ENCODE measurements at places on chromosomes 5 and 9. TPM values are rescaled to one million over a fixed set of nuclear protein-coding genes. Genes with fewer than 3 reads are reported as not detected.

GRCh38 chr5:169567079-169567478 lies 16.5 kb upstream of the SPDL1 start:
- no peak for DNase-seq

- DNase-seq, result no peak
These were observed 227.5 kb downstream of the AGTPBP1 start for GRCh38 chr9:85514256-85514655.

- no peak for DNase-seq
These were observed 8.5 kb downstream of the LCP2 start for GRCh38 chr5:170289121-170289520.

GRCh38 chr5:97406946-97407676 lies 224.1 kb upstream of the RIOK2 start:
- no peak for DNase-seq

DNA sequence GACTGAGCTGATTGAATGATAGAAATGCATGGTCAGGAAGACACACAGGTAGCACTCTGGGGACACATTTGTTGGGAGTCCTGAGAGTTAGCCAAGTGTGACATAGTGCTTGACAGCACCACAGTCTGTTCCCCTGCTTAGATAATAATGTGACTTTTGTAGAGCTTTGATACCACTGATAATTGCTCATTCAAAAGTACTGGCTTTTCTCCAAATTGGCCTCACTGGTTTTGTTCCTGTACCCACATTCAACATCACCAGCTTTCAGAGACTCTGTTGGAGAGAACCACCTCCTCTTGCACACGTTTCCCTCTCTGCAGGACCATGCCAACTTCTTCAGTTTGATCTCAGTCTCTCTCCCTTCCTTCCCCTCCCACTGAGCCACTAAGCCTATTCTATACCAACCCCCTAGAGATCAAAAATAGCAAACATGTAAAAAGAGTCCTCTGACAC lies 52.5 kb upstream of the IL7R start:
- DNase-seq, result no peak

- peak; percentile 32 for DNase-seq
These were observed 16.2 kb downstream of the SIL1 start for GRCh38 chr5:139181835-139182452.

- DNase-seq, result no peak
These were observed 190.2 kb downstream of the CACNA1B start for GRCh38 chr9:138067613-138068367.

- DNase-seq, result no peak
These were observed 118.6 kb downstream of the ZSWIM6 start for GRCh38 chr5:61450493-61451279.

DNA sequence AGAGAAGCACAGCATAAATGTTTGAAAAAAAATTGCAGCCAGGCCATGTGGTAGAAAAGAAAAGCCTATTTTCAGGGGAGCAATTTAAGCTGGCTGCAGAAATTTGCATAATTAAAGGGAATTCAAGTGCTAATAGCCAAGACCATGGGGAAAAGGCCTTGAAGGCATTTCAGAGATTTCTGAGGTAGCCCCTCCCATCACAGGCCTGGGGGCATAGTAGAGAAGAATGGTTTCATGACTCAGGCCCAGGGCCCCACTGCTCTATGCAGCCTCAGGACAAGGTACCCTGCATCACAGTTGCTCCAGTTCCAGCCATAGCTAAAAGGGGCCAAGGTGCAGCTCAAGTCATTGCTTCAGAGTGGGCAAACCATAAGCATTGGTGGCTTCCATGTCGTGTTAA lies 1416.0 kb downstream of the EFNA5 start:
- no peak for DNase-seq

- no peak for DNase-seq
These were observed 241.6 kb downstream of the FBXL7 start for GRCh38 chr5:15741591-15741990.

DNA sequence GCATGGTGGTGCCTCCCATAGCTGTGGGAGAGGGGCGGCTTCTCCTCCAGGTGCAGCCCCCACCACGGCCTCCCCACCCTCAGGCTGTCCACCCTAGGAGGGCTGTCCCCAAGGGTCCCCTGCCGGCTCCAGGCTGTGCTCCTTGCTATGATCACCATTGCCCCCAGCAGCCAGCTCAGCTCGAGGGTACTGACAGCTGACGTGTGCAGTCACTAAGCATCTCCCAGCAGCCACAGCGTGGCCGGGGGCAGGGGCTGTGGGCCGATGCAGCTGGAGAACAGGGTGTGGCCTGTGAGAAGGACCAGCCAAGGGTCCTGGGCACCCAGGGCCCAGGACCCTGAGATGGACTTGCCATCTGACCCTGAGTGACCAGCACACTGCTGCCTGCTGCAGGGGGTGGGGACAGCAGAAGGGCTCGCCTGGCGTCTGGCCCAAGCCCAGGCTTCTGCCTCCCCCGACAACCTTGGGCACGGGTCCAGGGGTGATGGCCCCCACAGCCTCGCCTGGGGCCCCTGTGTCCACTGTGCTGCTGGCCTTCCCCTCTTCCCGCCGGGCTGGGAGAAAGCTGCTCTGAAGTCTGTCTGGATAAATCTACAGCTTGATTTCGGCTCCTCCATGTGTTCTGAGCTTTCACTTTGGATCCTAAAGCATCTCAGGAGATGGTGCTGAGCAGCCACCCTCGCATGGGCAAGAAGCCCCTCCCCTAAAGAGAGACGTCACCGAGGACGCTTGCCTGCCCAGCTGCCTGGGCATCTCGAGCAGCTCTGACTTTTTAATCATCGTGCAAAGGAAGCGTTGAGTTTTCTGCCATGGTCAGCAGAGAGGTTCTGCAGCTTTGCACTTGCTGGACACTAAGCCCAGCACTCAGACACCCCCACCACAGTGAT lies 5.5 kb downstream of the KCNT1 start:
- no peak for DNase-seq

IL7R gene
- total RNA-seq, result 1.6 TPM

ALDH1B1 gene
- total RNA-seq, result 47.5 TPM

LVRN gene
- total RNA-seq, result 0.58 TPM

MZB1 gene
- not detected for total RNA-seq

PCDHA9 gene
- not detected for total RNA-seq
